ENCODE measurements at places on chromosomes 5 and 9. TPM values are rescaled to one million over a fixed set of nuclear protein-coding genes. Genes with fewer than 3 reads are reported as not detected.

ADGRD2 gene
- not detected for total RNA-seq

SLC4A9 gene
- total RNA-seq: not detected

ELOVL7 gene
- total RNA-seq: 27.3 TPM

CEL gene
- 0.60 TPM for total RNA-seq

ANKRD34B gene
- 4.4 TPM for total RNA-seq

SLCO4C1 gene
- total RNA-seq: 12.0 TPM

CFAP77 gene
- not detected for total RNA-seq

CBY3 gene
- total RNA-seq: not detected

PCDHB7 gene
- under 0.01 TPM for total RNA-seq

TIMD4 gene
- 0.35 TPM for total RNA-seq

PCA3 gene
- 0.05 TPM for total RNA-seq

PCDHB8 gene
- total RNA-seq: 0.55 TPM

TAF1L gene
- under 0.01 TPM for total RNA-seq

SGCD gene
- 0.35 TPM for total RNA-seq

C5orf52 gene
- not detected for total RNA-seq

SLC6A19 gene
- total RNA-seq: not detected

IL5 gene
- total RNA-seq: not detected

CDX1 gene
- total RNA-seq: not detected

IL3 gene
- total RNA-seq: not detected

WDR38 gene
- total RNA-seq: not detected

OR13J1 gene
- not detected for total RNA-seq

HINT1 gene
- 83.9 TPM for total RNA-seq

OR1J2 gene
- not detected for total RNA-seq

Measured in renal cortical epithelial cell (primary cell).